Caco-2 (cell line): ENCODE measurements at places on chromosomes 16 and 17. TPM values are rescaled to one million over a fixed set of nuclear protein-coding genes. Genes with fewer than 3 reads are reported as not detected.

GRCh38 chr16:88566158-88566557 is 4.0 kb upstream of the ZC3H18 start:
- no peak for DNase-seq

TEX19 gene
- 3.4 and 4.2 TPM in 2 replicates for total RNA-seq

GRCh38 chr16:77271532-77272426 is 72.6 kb downstream of the SYCE1L start:
- DNase-seq: no peak

TMED6 gene
- total RNA-seq: 2.4 TPM in 2 replicates

- DNase-seq: no peak
Observed at GRCh38 chr16:27405546-27406451, 3.8 kb downstream of the IL21R start.

GRCh38 chr17:63589646-63590045 is 11.0 kb upstream of the TACO1 start:
- no peak for DNase-seq

SLC26A11 gene
- 37.1 and 46.0 TPM in 2 replicates for total RNA-seq

DNA sequence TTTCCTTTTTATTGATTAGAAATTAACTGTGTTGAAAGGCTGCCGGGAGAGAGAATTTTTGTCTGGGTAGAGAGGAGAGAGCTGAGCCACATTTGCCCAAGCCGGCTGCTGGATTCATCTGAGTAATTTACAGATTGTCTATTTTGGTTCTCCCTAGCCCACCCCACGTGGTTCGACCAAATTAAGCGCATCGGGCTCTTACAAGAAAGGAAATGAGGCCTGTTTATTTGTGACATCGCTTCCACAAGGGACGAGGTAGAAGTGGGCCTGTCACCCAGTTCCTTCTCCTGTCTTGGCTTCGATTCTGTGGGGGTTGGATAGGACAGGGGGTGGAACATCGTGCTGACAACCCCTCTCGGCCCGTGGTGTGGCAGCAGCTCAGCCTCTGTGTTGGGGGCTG is 42.9 kb downstream of the SYT17 start:
- no peak for DNase-seq

KCNJ2 gene
- total RNA-seq: 0.70 and 1.0 TPM in 2 replicates

KIF1C gene
- total RNA-seq: 87.5 and 92.0 TPM in 2 replicates

DNA sequence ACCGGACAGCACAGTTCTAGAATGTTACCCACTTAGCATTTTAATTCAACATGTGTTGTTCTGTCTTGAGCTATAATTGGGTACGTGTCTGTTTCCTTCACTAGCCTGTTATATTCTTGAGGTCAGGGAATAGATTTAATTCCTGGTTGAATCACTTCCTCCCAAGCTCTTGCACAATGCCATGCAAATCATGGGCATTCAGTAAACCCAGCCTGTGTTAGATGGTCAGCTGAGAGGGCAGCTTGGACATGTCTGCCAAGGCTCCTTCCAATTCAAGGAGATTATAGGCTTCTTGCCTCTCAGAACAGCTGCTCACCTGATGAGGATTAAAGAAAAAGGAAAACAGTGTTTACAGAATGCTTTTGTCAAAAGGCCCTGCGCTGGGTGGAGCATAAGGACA is 12.6 kb downstream of the C1QTNF1 start:
- DNase-seq: no peak

MYH3 gene
- 2.4 and 2.7 TPM in 2 replicates for total RNA-seq

- no peak for DNase-seq
Observed at GRCh38 chr17:27566671-27567562, 64.1 kb upstream of the LGALS9 start.

DNA sequence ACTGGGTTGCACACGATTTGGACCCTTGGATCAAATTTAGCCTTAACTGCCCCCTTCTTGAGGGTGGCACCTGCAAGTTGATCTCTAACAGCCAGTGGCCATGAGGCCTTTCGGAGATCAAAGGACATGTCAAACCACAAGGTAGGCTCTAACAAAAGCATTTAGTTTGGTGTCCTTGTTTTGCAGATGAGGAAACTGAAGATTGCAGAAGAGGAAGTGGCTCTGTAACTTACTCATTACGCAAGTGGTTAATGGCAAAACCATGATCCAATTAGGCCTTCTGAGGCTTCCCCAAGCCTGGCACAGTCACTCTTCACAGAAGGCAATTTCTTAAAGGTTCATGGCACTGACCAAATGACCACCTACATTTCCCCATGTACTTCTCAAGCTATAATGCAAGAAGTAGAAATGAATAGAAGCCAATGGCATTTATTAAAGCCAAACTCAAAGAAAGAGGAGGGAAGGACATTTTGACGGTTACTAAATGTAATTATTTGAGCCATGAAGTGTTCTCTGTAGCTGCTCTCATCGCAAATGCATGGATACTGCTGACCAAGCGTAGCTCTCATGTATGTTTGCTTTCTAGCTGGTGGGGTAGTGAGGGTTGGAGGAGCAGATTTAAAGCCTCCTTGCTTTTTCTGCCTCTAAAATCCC is 32.8 kb upstream of the ABCC12 start:
- DNase-seq: no peak

GRCh38 chr16:69188236-69188549 is 1.2 kb downstream of the SNTB2 start:
- DNase-seq: no peak

GRCh38 chr16:20369452-20370054 is 17.0 kb upstream of the UMOD start:
- DNase-seq: no peak

GRCh38 chr17:31752584-31752983 is 106.5 kb downstream of the COPRS start:
- DNase-seq: no peak

GRCh38 chr17:77375108-77375916 is 234.5 kb downstream of the SEC14L1 start:
- DNase-seq: no peak

GRCh38 chr17:8952191-8952590 is 13.3 kb downstream of the PIK3R5 start:
- no peak for DNase-seq

DNA sequence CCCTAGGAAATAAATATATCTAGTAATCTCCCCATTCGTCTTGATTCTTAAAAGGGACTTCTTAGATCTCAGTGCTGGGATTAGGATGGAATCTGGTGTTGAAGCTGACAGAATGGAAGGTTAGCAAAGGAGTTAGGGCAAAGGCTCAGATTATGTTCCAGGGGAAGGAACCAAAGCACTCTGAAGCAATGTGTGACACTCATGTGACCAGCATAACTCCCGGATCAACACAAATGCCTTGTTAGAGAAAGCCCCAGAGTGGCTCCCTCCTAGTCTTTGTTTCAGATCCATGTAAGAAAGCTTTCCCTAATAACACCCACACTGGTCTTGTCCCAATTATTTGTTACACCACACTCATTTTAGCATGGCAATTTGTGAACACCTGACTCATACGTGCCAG is 62.6 kb upstream of the ERN1 start:
- no peak for DNase-seq

DNA sequence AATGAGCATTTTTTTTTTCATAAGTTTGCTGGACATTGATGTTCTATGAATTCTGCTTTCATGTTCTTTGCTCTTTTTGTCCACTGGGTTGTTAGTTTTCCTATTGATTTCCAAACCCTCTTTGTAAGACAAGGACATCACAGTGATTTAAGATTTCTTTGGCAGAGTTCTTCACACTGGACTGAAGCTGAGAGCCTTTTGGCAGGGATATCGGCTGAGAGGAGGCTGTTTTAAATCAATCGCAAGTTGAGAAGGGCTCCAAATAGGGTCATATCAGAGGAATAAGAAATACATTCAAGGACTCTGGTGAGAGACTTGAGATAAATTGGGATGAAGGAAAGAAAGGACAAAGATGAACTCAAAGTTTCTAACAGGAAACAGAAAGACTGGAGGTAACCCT is 165.8 kb upstream of the AXIN2 start:
- no peak for DNase-seq

HOXB3 gene
- total RNA-seq: 7.2 and 10.1 TPM in 2 replicates

DNA sequence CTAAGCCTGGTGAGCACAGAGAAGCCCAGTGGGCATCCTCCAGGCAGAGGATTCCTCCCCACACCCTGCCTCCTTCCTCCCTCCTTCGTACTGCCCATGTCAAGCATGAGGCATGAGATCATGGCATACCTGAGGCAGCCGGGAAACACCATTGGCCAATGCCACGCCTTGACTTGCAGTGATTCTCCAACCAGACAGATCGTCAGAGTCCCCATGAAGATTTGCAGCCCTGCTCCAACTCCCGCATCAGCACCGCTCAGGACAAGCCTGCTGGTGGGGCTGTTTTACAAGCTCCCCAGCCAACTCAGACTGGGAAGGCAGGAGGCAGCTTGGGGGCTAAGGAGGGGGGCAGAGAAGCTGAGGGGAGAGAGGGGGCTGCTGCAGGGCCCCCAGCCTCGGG is 2.9 kb upstream of the KRT16 start:
- DNase-seq: peak; percentile 46

- DNase-seq: no peak
Observed at GRCh38 chr17:78598013-78598471, 20.8 kb upstream of the DNAH17 start.

MYO15A gene
- 0.21 TPM in 1 of 2 replicates, not detected in the other for total RNA-seq

DNA sequence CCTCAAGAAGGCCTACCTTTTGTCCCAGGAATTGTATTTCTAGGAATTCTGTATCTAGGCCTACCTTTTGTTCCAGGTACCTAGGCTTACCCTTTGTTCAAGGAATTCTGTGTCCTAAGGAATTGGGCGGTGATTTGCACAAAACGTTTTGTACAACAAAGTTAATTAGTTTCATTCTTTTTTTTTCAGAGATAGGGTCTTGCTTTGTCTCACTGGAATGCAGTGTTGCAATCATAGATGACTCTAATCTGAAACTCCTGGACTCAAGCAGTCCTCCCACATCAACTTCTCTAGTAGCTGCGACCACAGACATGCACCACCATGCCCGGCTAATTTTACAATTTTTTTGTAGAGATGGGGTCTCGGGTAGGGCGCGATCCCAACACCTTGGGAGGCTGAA is 7.0 kb downstream of the CDR2L start:
- DNase-seq: peak; percentile 40

- no peak for DNase-seq
Observed at GRCh38 chr16:71658771-71659170, 32.8 kb downstream of the MARVELD3 start.

LDAF1 gene
- total RNA-seq: 12.9 and 16.7 TPM in 2 replicates

- no peak for DNase-seq
Observed at GRCh38 chr17:41404024-41404671, 6.7 kb upstream of the KRT31 start.

SLFN13 gene
- total RNA-seq: not detected in 2 replicates

- DNase-seq: peak; percentile 91
Observed at GRCh38 chr17:35973333-35974260, 7.7 kb downstream of the CCL16 start.

DNA sequence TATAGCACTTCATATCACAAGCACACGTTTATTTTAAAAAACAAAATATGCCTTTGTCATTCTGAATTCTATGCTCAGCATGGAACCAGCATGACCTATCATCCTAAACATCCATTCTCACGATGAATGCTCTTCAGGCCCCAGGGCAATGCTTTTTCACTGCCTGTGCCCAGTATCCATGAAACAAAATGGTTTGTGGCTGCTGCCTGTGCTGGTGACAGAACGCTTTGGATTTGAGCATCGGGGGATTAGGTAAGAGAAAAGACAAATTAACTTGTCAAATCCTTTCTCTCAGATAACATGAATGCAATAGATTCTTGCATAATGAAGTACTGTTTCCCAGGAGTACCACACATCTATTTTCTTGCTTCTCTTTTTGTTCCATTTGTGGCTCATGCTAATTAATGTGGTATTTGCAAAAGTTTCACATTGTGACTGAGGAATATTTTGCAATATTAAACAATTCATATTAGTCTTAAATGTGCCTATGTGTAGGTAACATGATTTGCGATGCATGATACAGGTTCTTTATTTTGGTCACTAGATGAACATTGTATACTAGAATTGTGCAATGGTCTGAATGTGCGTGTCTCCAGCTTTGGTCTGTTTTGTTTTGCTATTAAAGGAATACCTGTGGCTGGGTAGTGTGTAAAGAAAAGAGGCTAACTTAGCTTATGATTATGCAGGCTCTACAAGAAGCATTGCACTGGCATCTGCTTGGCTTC is 25.8 kb upstream of the SRSF1 start:
- DNase-seq: no peak

CCL16 gene
- not detected in 2 replicates for total RNA-seq

DNA sequence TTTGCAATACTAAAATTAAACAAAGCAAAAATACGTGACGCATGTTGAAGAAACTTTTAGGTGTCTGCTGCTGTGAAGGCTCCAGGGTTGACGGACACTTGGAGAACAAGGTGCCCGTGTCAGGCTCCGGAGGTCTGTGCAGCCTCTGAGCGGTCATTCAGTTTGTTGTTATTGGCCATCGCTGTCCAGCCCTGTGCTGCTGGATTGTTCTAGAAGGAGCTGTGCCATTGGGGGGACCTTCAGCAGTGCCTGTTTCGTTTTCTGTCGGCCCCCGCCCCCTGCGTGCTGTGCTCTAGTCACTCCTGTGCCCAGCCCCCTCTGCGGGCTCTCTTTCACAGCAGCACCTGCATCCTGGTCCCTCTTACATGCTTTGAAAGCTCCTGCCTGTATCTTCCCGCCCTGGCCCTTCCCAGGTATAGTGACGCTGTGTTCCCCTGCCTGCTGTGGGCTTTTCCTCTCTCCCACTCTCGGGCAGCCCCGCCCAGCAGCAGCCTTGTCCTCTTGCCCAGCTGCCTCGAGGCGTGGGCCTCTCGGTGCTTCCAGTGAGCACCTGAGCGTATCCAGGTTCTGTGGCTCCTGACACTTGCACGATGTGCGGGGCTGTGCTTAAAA is 50.7 kb downstream of the RNF213 start:
- no peak for DNase-seq

MRPL27 gene
- total RNA-seq: 196 and 203 TPM in 2 replicates
